ENCODE measurements at places on chromosomes 5 and 9.

GRCh38 chr5:5364932-5365331 lies 57.5 kb upstream of the ICE1 start:
- no peak for DNase-seq

- DNase-seq: no peak
These were observed 320.1 kb downstream of the TRPM3 start for GRCh38 chr9:70801181-70801829.

GRCh38 chr5:128870373-128870772 lies 94.9 kb upstream of the SLC27A6 start:
- no peak for DNase-seq

DNA sequence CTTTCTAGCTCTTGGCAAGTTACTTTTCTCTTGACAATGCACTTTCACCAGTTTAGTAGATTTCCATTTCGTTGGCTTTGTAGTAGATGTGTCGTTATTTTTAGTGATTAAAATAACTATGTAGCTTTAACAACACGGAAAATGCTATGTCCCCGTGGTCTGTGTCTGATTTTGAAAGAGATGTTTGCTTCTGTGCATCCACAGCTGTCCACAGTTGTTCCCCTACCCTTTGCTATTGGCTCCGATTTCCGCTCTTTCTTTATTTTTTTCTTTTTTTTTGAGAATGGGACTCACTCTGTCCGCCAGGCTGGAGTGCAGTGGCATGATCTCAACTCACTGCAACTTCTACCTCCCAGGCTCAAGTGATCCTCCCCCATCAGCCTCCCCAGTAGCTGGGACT lies 533.9 kb downstream of the IRX1 start:
- no peak for DNase-seq

DNA sequence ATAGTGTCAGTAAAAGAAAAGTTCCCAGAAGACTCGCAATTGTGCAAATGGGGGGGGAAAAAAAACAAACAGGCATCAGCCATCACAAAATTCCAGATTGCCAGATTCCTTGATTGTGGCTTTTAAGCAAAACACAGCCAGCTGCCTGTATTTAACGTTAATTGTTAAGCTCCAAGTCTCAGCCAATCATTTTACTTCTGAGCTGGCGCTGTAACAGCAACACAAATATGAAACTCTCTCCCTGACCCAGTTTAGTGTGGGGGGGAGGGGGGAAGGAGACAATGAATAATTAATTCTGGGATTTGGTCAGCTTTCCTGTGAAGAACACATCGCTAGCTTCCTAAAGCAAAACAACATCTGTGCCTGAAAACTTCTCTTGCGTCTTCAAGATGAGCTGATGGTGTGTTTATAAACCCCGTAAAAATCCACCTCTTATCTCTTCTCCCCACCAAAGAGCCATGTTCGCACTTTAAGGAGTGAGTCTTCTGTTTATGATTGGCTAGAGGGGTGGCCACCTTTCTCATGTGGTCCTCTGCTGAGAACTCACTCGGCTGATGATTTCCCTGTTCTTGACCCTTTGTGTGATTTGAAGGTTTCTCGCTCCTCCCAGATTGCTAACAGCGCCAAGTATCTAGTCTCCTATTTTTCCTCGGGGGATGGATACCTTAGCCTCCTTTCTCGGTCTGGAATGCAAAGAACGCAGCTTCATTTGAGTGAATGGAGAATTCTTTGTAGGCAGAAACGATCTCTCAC lies 160.2 kb upstream of the DAPK1 start:
- DNase-seq: no peak

- DNase-seq: no peak
These were observed 4.9 kb upstream of the JAK2 start for GRCh38 chr9:4980086-4980727.

- no peak for DNase-seq
These were observed 279.0 kb downstream of the AOPEP start for GRCh38 chr9:95005278-95006143.

- DNase-seq: no peak
These were observed 7.5 kb upstream of the CTNNAL1 start for GRCh38 chr9:109020581-109021511.

- DNase-seq: no peak
These were observed 283.5 kb downstream of the ARHGEF28 start for GRCh38 chr5:73909474-73909873.

GRCh38 chr5:36526537-36526936 lies 79.9 kb upstream of the SLC1A3 start:
- no peak for DNase-seq

DNA sequence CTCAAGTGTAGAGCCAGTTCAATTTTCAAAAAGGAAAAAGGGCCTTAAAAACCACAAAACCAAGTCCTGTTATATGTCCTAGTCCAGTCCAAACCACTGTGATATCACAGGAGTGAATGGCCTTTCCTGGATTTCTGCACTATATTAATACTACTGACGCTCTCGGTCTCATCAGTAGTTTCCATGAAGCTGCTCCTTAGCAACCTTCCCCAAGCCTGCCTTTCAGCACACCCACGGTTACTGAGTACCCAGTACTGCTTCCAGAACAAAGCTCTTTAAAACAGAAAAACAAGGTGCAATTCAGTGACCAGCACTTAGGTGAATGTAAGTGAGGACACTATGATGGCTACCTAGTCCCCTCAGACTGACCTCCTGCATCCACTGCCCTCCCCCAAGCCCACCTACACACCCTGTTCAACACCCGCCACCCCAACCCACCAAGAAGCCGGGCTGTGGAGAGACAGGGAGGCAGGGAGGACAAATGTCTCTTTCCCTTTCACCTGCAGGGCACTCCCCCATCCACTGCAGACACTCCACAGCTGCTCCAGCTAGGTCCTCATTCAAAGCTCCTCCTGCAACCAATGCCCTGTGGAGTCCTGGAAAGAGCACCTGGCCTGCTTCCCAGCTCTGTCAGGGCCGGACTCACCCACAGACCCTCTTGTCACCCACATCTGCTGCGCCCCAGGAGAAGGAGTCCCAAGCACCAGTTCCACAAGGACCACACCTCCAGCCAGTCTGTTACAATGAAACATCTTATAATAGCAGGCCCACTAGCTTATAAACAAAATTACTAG lies 25.9 kb downstream of the PSMB7 start:
- no peak for DNase-seq

GRCh38 chr5:157516626-157517325 lies 56.8 kb downstream of the NIPAL4 start:
- no peak for DNase-seq

DNA sequence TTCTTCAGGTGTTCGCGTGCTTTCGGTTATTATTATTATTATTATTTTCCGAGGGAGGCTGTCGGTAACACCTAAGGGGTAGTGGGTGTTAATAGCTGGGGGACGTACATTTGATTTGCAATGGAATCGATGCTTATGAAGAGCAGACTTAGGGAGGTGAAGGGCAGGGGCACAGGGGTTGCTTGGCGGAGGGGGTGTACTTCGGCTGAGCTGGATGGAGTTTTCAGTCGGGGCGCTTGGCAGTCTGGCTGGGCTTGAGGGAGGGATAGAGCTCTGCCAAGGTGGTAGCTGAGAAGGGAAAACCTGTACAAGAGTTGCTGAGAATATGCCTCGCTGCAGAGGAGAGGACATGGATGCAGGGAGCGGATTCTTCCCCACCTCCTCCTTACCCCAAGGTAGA lies 617 bp upstream of the PTPRD start:
- no peak for DNase-seq

GRCh38 chr5:179170606-179171005 lies 110.4 kb downstream of the ZNF354C start:
- DNase-seq: no peak

DNA sequence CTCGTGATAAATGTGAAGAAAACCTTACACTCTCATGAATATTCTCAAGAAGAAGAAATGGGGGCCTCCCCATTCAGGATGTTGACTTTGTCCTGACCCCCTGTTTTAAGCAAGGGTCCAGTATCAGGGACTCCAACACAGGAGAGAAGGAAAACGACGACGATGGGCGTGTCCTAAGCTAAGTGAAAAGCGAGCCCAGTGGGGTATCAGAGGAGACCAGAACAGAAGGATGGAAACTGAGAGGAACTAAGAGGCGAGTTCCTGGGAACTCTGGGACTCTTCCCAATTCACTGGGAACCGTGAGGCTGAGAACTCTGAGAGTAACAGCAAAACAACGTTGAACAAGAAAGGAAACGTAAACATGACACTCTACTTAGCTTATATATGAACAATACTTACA lies 14.6 kb downstream of the RETREG1 start:
- no peak for DNase-seq

- no peak for DNase-seq
These were observed 85.2 kb downstream of the ERP44 start for GRCh38 chr9:100013573-100013972.

DNA sequence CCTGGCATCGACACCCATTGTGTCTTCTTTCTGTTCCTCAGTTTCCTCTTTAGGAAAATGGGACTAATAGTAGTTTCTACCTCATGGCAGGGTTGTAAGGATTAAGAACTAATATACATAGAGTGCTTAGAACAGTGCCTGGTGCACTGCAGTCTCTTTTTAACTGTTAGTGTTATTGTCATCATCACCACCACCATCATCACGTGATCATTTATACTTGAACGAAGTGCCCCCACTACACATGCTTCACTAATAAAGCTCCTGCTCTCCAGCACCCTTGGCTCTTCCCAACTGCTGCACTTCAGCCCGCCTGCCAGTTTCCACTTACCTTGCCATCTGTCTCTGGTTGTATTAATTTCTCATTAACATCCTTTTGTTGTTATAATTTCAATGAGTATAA lies 35.8 kb upstream of the MAST4 start:
- DNase-seq: no peak

DNA sequence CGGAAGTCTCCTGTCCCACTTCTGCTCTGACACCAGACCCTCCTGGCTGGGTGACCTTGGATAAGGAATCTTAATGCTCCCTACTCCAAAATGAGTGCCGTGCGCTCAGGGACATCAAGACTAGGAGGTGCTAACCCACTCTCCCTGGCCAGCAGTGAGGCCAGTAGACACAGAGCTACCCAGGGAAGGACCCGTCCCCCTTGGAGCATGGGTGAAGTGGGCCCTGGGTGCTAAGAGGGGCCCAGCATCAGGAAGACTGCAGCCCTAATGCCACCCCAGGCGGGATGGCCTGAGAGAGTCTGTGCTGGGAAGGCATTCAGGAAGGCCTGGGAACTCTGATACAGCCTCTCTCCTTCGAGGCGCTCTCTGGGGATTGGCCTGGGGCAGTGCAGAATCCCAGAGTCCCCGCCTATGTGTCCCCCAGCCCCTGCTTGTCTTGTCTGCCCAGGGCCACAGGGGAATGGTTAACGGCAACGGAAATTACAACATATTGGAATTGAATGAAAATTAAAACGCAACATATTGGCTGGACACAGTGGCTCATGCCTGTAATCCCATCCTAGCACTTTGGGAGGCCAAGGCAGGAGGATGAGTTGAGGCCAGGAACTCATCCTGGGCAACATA lies 29.7 kb upstream of the RNU6ATAC start:
- no peak for DNase-seq

DNA sequence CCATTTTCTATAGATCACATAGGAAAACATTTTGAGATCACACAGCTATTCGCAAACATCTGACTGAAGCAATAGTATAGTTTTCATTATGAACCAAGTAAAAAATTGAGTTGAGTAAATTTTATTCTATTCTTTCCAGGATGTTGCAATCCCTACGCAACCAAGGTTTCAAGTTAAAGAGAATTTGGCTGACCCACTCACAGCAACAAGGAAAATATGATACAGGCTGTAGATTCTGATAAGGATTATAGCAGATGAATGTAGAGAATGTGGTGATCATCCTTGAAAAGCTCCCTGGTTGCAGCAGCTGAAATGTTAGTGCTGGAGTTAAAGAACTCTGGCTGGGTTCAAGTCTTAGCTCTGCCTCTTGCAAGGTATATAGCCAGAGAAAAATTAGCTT lies 4.7 kb downstream of the ABCA1 start:
- no peak for DNase-seq

GRCh38 chr5:5588887-5589826 lies 166.7 kb downstream of the ICE1 start:
- no peak for DNase-seq

- no peak for DNase-seq
These were observed 60.9 kb downstream of the ESM1 start for GRCh38 chr5:54924487-54924886.

- DNase-seq: no peak
These were observed 156.4 kb downstream of the CWC27 start for GRCh38 chr5:64925123-64925522.

GRCh38 chr9:134179918-134180785 lies 15.8 kb upstream of the RNU6ATAC start:
- no peak for DNase-seq

DNA sequence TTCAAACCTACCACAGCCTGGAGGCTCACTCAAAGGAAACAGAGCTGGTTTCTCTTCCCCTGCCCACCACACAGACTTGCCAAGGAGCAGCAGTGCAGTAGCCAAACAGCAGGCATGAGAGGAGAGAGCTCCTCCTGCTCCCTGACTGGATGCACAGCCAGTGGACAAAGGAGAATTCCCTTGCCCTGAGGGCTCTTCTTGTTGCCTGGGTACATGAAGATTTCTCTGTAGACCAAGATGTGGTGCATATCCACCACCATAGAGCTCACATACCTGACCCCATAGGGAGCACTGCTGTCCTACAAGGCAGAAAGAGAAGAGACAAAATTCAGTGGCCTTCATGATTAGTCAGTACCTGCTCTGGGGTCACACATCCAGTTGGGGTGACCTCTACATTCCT lies 56.3 kb upstream of the SPATA31E1 start:
- no peak for DNase-seq

- no peak for DNase-seq
These were observed 1.8 kb upstream of the DAB2IP start for GRCh38 chr9:121649476-121650216.

- DNase-seq: no peak
These were observed 174.3 kb downstream of the LPAR1 start for GRCh38 chr9:110864011-110864410.

GRCh38 chr9:34185778-34186551 lies 7.1 kb downstream of the UBAP1 start:
- DNase-seq: no peak

DNA sequence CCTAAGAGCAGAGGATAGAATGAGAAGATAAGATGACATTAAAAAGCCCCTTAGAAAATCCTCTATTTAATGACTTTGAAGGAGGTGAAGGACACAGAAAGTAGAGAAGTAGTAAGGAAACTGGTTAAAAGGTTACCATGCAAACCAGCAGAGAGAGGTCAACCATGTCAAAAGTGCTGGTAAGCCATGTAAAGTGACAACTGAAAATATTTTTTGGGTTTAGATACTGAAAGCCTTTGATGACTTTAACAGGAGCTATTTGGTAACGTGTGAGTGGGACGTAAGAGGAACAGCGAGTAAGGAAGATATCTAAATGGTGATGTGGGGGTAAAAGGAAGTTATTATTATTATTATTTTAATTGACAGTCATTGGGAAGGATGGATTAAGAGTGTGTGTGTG lies 56.9 kb downstream of the MACIR start:
- no peak for DNase-seq

- no peak for DNase-seq
These were observed 506.0 kb downstream of the HTR1A start for GRCh38 chr5:63456279-63456678.

- DNase-seq: no peak
These were observed 364.1 kb downstream of the BRINP1 start for GRCh38 chr9:119005162-119005561.

GRCh38 chr9:87872079-87872624 lies 10.5 kb upstream of the SPATA31E1 start:
- DNase-seq: no peak

- no peak for DNase-seq
These were observed 14.3 kb upstream of the TEK start for GRCh38 chr9:27094640-27095298.

All from T-helper 2 cell (primary cell).